ENCODE measurements at places on chromosomes 2 and 18.

- no peak for DNase-seq
These were observed 8.9 kb downstream of the GTF3C2 start for GRCh38 chr2:27347641-27348040.

- DNase-seq, result no peak
These were observed 68.5 kb downstream of the PIGN start for GRCh38 chr18:62118328-62118727.

GRCh38 chr2:23745726-23746105, 181.2 kb downstream of the ATAD2B start:
- no peak for DNase-seq

DNA sequence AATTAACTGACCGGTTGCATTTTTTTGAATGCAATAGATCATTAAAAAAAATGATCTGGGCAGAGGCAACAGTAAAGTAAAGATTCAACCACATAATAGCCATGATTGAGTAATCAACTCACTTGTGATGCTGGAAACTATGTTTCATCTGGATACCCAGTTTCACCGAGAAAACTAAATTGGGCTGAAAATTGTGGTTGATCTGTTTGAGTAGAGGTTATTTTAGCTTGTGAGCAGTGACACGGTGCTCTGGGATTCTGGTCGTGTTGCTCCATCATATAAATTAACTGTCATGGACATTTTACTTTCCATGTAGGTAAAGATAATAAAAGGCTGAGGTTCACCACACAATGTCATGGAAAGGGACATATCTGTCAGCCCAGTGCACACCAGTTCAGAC, 58.7 kb downstream of the CD226 start:
- no peak for DNase-seq

DNA sequence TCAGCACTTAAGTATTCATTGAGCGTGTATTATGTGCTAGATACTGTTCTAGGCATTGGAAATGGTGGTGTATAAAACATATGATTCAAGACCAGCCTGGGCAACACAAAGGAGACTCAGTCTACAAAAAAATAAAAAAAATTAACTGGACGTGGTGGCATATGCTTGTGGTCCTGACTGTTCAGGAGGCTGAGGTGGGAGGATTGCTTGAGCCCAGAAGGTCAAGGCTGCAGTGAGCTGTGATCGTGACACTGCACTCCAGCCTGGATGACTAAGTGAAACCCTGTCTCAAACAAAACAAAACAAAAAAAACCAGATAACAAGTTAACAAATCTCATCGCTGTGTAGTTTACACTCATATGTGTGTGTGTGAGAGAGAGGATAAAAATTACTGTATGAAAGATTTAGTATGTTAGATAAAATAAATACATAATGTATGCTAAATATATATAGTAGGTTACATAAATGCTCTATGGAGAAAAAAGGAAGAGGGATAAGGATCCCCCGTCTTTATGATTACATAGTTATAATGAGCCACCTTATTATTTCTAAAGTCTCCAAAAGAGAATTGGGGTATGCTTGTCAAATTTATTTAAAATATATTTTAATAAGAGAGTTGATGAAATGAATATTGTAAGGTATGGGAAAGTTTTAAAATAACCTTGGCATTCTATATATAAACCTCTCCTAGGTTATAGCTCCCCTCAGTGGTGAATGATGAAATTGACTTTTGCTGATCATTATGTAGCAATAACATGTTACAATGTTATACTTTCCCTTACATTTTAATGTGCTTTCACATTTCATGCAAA, 69.2 kb downstream of the EHBP1 start:
- DNase-seq, result no peak

- DNase-seq, result no peak
These were observed 74.0 kb upstream of the ODC1 start for GRCh38 chr2:10522170-10522448.

DNA sequence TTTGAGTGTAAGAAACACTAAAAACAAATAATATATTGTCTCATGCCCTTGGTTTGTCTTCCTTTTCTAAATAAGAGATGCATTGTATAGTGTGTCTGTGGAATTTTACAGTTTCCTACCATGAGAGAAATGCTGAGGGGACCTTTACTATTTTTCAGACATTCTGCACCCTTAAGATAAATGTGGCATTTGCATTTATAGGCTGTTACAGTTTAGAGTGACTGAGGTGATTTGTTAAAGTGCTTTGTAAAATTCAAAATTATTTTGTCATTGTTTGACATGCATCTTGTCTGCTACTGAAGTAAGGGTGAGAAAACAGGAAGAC, 78.9 kb upstream of the ZSWIM2 start:
- DNase-seq, result no peak

DNA sequence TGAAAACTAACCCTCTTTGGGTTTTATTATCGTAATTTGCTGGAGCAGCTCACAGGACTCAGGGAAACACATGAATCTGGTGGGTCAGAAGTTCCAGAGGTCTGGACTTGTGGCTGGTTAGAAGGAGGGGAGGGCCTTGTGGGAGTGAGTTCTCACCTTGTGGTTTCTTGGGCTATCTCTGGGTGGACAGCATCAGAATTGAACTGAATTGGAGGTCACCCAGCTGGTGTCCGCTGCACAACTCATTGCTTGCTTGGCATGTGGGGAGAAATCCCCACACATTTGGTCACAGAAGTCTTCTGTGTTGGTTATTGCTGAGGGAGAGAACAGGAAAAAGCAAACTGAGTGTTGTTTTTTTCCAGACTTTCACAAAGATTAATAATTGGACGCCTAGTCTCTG, 27.5 kb downstream of the ZNF892 start:
- no peak for DNase-seq

DNA sequence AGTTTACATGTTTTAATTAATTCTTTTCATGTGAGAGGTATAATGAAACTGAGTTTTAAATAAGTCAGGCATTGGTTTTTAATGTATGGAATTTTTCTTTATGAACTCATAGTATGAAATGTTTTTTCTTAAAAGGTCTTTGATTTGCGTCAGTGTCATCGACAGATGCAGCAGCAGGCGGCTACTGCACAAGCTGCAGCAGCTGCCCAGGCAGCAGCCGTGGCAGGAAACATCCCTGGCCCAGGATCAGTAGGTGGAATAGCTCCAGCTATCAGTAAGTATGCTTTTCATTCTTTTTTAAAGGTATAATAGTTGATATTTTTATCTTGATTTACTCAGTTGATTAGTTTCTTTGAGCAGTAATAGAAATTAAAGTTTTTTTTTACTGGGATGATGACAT, 46.5 kb downstream of the SMAD4 start:
- DNase-seq, result no peak

DNA sequence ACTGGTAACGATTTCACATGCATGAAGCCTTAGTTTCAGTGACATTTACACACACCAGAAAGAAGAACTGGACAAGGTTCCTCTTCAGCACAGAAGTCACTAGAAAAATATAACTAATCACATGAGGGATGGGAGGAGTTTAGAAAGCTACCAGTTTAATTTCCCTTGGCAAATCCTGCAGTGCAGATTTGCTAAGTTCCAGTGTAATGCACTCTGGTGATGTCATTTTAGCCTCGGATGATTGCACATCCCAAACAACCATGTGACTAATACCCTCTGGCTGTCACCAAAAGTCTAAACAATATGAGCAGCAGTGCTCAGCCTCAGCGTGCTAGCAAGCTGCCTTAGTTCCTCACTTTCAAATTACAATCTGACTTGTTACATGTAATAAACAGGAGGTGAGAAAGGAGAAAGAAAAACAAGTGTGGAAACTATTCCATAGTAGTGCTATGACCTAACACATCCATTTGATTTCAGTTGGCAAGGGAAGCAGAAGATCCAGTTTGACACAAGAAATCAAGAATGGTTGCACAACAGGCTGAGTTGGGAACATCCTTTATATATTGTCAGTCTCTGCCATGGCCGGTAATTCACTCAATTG, 35.3 kb upstream of the PPP1CB start:
- peak; percentile 3 for DNase-seq

- DNase-seq, result peak; percentile 50
These were observed 47.6 kb downstream of the ODC1 start for GRCh38 chr2:10400568-10400977.

- DNase-seq, result no peak
These were observed 55.2 kb downstream of the TMEM247 start for GRCh38 chr2:46534589-46534988.

DNA sequence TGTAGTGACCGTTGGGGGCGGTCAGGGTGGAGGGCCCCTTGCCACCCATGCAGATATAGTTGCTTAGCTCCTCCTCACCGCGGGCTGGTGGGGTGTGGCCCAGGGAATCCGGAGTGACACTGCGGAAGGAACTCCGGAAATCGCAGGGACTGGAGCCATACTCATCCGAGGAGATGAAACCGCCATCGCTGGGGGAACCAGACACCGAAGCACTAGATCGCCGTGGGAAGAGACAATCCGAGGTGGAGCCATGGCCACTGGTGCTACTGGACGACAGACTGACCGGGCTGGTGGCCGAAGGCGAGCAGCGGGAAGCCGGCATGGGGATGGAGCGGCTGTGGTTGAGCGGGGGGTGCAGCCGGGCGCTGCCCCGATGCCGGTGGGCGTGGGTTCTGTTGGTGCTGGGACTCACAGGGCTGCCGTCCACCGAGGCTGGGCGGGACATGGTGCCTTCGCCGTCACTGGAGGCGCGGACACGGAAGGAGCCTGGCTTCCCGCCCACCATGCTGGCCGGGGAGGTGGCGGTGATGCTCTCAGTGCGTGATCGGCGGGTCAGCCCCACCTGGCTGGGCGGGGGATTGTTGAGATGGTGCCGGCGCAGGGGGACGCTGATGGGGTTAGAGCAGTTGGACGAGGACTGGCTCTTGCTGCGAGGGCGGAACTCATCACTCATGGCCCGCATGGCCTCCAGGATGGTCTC, 2.2 kb downstream of the IRS1 start:
- no peak for DNase-seq

DNA sequence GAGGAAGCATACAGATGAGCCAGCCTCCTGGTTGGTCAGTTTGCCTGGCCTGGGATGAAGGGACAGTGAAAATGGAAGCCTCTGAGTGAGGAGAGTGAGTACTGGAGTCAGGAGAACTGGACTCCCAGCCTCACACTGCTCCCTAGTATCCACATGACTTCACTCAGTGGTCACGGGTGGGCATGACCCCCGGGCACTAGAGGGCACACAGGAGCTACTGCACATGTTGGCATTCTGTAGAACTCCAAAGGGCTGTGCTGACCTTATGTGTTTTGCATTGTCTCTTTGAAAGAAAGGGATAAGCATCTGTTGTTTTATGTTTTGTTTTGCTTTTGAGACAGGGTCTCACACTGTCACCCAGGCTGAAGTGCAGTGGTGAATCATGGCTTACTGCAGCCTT, 23.7 kb downstream of the NCAPH start:
- DNase-seq, result no peak

- peak; percentile 87 for DNase-seq
These were observed at the start of gene DUSP2 for GRCh38 chr2:96145036-96145847. Gene DUSP2 (minus strand): TSS chr2:96145440. CDS start chr2:96145354, 86 bp downstream.

- DNase-seq, result no peak
These were observed 80.3 kb downstream of the OSBPL1A start for GRCh38 chr18:24317370-24317769.

GRCh38 chr18:31723990-31724711, 36.5 kb downstream of the SLC25A52 start:
- no peak for DNase-seq

DNA sequence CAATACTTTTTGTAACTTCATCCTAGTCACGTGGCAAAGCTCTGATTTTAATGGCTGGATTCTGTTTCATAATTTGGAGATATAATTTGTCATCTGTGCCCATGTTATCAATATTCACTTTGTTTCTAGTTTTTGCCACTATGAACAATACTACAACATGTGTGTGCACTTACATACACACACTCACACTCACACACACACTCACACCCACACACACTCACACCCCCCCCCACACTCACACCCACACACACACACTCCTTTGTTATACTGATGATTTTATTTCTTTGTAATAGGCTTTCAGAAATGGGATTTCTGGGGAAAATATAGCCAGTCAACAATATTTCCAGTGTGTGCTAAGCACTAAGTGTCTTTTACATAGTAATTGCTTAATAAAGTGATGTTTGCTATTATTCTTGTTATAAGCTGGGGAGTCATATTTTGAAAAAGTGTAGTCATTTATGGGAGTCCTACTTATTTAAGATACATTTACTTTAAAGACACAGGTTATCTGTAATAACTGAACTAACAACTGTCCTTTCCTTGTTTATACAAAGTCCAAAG, 22.8 kb upstream of the ROCK2 start:
- no peak for DNase-seq

DNA sequence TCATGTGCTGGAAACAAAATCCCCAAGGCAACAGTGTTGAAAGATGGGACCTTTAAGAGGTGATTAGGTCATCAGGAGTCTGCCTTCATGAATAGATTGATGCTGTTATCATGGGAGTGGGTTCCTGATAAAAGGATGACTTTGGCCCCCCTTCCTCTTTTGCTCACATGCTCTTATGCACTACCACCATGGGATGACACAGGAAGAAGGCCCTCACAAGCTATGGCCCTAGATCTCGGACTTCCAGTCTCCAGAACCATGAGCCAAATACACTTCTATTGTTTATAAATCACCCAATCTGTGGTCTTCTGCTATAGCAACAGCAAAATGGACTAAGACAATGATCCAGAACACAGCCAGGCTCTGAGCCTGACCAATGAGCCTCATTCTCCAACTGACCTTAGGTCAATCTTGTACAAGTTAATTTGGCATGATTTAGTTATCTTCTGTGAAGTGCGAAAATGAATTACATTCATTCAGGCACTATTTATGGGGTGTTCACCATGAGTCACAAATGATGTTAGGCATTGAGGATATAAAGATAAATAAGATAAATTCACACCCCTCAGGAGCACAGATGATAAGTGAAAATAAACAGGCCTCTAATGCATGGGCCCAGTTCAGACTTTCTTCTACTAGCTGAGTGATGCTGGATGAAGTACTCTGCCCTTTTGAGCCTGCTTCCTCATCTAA, 37.7 kb upstream of the NT5C1B start:
- no peak for DNase-seq

DNA sequence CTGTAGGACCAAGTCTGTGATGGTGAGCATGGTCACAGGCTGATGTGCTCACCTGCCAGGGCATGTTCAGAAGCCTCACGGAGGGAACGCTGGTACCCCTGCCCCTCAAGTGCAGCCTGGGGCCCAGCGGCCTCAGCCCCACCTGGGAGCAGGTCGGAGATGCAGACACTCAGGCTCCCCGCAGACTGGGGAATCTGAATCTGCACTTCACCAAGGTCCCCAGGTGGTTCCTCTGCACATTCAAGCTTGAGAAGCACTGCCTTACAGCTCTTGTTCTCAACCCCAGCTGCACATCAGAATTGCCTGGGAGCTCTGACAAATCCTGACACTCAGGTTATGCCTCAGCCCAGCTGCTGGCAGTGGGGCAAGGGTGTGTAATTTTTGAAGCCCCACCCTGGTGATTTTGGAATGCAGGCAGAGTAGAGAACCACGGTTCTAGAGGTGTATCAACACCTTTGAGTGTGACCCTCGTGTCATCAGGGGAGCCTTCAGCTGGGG, 54.8 kb downstream of the CRACDL start:
- DNase-seq, result no peak

GRCh38 chr2:174606336-174606735, 8.7 kb upstream of the WIPF1 start:
- no peak for DNase-seq

DNA sequence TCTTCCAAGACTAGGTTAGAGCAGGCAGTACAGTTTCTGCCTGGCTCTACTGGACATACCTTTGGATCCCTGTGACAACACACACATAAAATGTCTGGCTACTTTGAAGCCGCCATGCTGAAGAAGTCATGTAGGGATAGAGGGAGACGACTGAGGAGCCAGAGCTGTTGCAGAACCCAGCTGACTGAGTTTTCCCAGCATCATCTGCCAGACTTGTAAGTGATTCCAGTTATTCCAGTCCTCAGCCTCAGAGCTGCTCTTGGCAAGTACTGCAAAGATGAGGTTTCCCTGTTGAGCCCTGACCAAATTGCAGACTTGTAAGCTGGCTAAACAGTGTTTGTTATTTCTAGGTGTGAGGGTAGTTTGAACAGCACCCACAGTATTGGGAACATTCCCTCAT, 31.5 kb upstream of the TSPYL6 start:
- no peak for DNase-seq

Measured in stimulated activated CD4-positive, alpha-beta T cell treated with anti-CD3 and anti-CD28 coated beads, Interleukin-12 subunit alpha, Interleukin-12 subunit beta, amount 100 ng/mL, for 48 hours (primary cell).